ENCODE measurements at places on chromosomes 4 and X.

DNA sequence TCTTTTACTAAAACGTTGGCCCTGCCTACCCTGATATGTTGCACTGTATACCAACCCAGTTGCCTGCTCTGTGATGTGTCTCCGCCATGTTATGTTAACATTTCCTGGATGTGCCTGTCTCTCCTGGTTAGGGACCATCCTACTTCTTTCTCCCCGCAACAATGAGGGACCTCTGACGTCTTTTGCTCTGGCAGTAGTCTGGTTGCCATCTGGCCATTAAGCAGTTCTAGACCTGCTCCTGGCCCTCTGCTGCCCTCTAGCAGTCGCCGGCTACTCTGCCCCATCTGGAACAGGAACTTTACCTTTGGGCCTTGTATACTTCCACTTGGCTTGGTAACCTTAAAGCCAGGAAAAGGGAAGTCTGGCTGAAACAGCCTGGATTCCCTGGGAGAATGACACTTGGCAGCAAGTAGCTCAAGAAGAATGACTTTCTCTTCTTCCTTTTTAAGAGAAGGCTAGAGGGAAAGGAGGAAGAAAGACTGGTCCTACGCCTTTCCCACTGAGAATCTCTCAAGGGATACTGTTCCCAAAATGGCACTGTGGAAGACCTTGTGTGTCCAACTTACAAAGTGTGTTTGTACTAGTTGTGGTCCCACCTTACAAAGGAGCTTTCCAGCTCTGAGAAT lies 63.5 kb downstream of the GPC3 start:
- DNase-seq: peak; percentile 15

- DNase-seq: no peak
Observed at GRCh38 chrX:65866146-65866545, 173.7 kb downstream of the VSIG4 start.

- no peak for DNase-seq
Observed at GRCh38 chr4:7389719-7390118, 45.0 kb downstream of the PSAPL1 start.

- no peak for DNase-seq
Observed at GRCh38 chr4:122643257-122643656, 22.4 kb upstream of the IL21 start.

DNA sequence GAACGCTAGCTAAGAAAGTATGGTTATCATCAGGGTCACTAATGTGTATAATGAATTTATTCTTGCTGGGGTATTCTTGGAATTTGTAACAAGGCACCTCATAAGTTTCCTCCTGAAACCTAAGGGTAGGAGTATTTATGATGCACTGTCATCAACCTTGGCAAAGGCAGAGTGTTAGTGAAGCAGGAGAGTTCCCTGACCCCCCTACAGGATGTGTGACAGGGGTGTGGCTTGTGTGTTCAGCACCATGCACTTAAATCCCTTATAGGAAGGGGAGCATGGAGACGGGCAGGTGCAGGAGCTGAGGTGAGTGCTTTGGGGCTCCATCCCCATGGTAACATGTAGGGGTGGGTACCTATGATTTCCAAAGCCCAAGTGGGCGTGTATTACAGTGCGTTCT lies 237.7 kb downstream of the GALNTL6 start:
- no peak for DNase-seq

GRCh38 chrX:109890910-109891502 lies 111.9 kb upstream of the TMEM164 start:
- DNase-seq: peak; percentile 18

DNA sequence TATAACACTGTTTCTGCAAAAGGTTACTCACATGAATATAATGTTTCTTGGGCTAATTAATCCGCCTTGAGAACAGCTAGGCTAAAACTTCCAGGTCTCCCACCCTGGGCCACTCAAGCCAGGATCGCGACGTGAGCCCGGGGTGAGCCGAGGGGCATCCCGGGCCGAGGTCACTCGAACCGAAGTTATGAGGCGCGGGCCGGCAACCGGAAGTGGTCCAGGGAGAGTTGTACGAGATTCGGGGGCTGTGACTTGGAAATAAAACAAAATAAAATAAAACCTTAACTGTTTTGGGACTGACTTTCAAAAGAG lies 317 bp downstream of the CMC4 start:
- no peak for DNase-seq

- peak; percentile 49 for DNase-seq
Observed at GRCh38 chrX:49165901-49166881, 3.6 kb downstream of the MAGIX start.

DNA sequence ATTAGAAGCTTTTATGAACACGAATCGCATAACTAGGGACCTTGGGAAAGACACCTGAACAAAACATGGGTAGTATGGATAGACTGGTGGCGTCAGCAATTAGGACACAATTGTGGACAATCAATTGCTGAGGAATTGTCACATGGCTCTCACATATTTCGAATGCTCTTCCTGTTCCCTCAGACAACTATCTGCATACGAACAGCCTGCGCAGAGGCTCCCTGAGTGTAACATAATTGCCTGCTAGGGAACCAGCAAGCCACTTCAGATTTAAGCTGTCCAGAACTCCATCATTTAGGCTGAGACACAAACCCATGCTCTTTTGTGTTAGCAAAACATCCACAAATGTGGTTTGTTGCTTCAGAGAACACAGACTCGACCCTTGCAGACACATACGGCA lies 160.8 kb downstream of the MGST2 start:
- DNase-seq: no peak

DNA sequence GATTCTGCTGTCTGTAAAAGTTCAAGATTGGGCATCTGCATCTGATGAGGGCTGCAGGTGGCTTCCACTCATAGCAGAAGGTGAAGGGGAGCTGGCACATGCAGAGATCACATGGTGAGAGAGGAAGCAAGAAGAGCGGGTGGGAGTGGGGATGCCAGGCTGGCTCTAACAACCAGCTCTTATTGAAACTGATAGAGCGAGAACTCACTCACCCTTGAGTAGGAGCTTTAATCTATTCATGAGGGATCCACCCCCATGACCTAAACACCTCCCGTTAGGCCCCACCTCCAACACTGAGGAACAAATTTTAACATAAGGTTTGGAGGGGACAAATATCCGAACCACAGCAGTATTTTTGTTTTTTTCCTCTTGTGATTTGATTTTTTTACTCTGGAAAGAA lies 45.8 kb downstream of the PHOX2B start:
- no peak for DNase-seq

DNA sequence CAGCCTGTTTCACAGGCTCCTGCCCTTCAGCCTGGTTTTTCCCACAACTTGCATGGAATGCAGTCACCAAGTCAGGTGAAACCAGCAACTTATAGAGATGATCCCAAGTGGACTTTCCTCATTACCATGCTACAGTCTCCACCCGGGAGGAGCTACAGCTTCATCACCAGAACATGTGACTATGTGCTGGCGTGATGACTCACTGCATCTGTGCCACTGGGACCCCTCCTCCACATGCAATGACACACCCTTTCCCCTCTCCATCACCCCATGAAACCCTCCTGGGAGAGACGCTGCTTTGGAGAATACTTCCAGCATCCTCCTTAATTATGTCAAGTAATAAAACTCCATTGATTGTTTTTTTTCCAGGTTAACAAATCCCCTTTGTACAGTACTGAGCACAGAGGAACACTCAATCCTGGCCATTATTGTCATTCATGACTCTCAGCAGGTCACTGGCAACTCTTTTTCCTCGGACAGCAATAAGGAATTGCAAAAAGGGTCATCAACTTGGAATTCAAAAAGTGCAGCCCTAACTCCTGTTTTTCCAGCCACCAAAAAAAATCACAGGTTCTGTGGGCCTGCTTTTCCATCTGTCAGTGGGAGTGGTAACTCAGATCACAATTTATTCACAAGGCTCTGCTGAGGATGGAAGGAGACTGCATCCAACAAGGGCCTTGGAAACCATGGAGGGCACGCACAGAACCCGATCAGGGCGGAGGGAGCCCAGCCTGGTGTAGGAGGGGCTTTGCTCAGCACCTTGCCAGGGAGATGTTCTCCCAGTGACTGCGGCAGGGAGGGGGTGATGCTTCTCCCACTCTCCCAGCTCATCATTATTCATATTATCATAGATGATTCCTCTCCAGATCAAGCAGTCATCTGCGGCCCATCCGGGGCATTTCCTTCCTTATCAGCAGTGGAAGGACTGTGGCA lies 17.4 kb downstream of the QDPR start:
- DNase-seq: no peak

DNA sequence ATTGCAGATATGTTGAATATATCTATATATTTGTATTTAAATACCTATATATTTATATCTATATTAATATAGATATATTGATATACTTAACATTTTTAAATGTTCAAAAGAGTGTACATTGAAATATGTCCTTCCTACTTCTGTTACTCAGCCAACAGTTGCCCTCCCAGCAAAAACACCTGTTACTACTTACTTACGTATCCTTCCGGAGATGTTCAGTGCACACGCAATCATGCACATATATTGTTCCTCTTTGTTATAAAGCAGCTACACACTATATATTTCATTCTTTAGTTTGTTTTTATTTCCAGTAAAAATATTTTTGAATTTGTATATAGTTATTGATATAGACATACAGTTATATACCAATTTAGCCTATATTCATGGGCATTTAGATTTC lies 142.3 kb downstream of the ARHGAP24 start:
- DNase-seq: no peak

GRCh38 chr4:45453258-45453853 lies 670.5 kb downstream of the GABRG1 start:
- no peak for DNase-seq

- no peak for DNase-seq
Observed at GRCh38 chrX:38379088-38379487, 26.7 kb downstream of the OTC start.

DNA sequence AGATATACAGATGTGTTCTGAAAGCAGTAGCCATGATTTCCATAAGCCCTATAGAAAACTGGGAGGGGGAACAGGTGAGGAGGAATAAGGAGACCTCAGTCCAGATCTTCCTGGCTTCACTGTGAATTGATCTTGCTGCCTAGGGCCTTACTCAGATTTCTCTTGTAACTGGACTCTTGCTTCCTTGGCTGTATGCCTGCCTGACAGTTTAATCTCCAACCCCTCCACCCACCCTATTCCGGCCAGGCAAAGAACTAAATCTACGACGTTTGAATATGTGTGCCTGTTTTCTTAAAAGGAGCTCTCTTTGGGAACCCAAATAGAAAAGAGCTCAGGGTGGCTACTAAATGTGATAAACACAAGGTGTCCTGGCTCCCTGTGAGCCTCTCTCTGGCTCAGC lies 173.0 kb downstream of the GPC3 start:
- DNase-seq: no peak

- DNase-seq: no peak
Observed at GRCh38 chrX:6962006-6962355, 185.5 kb upstream of the STS start.

DNA sequence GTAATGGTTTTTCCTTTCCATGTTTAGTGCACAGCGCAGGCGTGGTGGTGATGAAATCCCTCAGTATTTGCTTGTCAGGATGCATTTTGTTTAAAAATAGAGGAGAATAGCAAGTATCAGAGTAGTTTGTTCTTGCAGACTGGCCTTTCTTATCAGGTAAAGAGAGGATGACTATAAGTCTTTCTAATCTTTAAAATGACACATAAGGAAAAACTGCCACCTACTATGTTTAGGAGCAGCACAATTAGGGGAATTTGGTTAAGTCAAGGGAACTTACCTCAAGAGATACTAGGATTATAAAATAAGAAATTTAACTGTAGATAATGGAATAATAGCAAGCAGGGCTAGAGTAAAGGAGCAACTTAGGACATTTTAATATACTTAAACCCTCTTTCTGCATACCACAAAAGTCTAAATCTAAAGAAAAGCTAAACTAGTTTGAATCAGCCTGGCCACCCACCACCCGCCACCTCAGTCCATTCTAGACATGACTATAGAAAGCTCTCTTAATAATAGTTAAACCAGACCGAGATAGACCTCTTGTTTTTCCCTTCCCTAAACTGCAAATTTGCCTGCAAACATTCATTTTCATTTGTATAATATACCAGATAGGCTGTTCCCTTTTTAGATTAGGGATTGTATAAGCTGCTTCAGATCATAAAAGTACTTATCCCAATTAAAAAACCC lies 62.0 kb downstream of the APOOL start:
- DNase-seq: no peak

GRCh38 chrX:20224814-20225487 lies 41.8 kb downstream of the RPS6KA3 start:
- no peak for DNase-seq
